ENCODE measurements at places on chromosomes 12 and 14.

DNA sequence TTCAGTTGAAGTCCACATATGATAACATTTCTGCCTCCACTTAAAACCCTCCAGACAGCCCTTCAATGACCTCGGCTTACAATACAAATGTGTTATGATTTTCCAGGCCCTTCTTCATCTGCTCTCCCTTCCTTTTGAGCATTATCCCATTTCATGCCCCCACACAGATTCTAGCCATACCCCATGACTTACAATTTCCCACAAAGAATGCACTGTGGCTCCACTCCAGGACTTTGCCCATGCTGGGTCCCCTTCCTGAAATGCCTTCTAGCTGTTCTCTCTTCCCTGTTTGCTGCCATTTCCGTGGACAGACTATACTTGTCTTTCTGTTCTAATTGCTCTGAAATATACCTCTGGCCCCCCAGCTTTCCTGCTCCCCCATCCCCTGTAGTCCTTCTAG lies 963.2 kb downstream of the DIO2 start:
- no peak for DNase-seq

- DNase-seq: no peak
Measured at GRCh38 chr12:38984388-38984787, 79.0 kb upstream of the CPNE8 start.

- DNase-seq: peak; percentile 43
Measured at GRCh38 chr14:67541448-67542387, 8.6 kb downstream of the PLEKHH1 start.

- DNase-seq: no peak
Measured at GRCh38 chr12:128326406-128326805, 59.4 kb downstream of the TMEM132C start.

- DNase-seq: peak; percentile 25
Measured at GRCh38 chr14:104931771-104932675, 7.3 kb downstream of the PLD4 start.

DNA sequence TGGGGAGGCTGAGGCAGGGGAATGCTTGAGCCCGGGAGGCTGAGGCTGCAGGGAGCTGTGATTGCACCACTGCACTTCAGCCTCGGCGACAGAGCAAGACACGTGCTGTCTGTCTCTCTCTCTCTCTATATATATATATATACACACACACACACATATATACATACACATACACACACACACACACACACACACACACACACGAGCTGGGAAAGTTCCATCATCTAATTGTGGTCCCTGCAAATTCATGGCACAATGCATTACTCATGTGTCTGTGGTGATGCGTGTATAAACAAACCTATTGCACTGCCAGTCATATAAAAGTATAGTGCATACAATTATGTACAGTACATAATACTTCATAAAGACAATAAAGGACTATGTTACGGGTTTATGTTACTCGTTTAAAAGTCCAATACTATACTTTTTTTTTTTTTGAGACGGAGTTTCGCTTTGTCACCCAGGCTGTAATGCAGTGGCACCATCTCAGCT lies 36.6 kb downstream of the WDR89 start:
- DNase-seq: no peak

DNA sequence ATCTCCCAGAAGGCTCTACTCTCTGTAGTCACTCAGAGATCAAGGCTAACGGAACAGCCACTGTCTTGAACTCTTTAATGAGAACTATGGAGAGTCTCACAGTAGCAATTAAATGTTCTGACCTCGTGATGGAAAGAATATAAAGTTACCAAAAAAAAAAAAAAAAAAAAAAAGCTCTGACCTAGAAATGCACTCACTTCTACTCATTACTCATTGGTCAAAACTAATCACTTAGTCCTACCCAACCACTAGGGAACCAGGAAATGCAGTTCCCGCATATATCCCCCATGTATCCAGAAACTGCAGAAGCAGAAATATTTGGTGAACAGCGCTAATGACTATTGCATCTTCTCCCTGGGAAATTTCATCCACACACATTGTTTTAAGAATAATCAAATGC lies 29.5 kb upstream of the C12orf76 start:
- no peak for DNase-seq
